Endothelial cell of umbilical vein (primary cell): ENCODE measurements at places on chromosomes 3 and 15.

DNA sequence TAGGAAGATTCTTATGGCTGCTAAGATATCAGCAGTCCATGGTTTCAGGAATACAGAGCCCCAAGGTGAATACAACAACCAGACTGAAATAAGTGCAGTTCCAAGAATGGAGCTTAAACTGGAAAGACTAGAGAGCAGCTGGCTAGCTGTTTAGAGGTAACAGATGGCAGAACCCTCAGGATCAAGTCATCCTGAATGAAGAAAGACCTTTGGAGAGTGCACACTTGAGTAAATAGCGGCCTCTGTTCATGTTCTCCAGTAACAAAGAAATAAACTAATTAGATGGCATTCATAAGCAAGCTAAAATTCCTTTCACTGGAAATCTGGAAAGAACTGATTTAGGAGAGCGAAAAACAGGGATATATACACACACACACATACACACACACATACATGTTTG, 968.4 kb downstream of the FHIT start:
- DNase-seq = no peak

DNA sequence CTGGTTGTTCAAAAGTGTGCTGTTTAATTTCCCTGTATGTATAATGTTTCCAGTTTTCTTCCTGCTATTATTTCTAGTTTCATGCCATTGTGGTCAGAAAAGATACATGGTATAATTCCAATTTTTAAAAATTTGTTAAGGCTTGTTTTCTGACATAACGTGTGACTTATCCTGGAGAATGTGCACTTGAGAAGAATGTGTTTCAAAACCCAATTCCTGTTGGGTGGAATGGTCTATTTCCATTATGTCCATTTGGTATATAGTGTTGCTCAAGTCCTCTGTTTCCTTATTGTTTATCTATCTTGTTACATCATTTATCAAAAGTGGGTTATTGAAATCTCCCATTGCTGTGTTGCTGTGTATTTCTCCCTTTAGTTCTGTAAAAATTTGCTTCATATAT, 215.4 kb downstream of the GREM1 start:
- DNase-seq = no peak

GRCh38 chr3:100525753-100526612, 33.6 kb downstream of the TMEM45A start:
- DNase-seq = no peak

GRCh38 chr3:182808041-182808770, 14.9 kb downstream of the ATP11B start:
- no peak for DNase-seq

GRCh38 chr3:36653095-36653494, 111.3 kb downstream of the DCLK3 start:
- DNase-seq = no peak

GRCh38 chr3:156811089-156811862, 14.9 kb upstream of the LEKR1 start:
- peak; percentile 64 for DNase-seq

GRCh38 chr3:7707187-7707586, 794.4 kb upstream of the LMCD1 start:
- peak; percentile 74 for DNase-seq

DNA sequence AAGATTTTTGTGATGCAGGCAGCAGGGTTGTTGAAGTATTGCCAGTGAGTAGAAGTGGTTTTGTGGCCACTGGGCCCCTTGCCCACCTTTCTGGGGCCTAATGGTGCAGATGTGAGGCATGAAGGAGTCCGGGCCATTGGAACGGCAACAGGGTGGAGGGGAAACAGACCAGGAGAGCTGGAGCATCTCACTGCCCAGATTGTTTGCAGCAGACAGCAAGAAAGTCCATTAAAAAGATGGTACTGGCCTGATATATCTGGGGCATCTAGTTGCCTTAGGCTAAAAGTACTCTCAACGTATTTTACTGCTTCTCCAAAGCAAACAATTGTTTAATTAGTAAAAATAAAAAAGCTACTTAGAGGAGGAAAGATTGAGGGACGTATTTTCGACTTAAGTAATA, 298.4 kb downstream of the SATB1 start:
- DNase-seq = no peak

GRCh38 chr3:148106062-148106461, 591.6 kb upstream of the AGTR1 start:
- DNase-seq = no peak

DNA sequence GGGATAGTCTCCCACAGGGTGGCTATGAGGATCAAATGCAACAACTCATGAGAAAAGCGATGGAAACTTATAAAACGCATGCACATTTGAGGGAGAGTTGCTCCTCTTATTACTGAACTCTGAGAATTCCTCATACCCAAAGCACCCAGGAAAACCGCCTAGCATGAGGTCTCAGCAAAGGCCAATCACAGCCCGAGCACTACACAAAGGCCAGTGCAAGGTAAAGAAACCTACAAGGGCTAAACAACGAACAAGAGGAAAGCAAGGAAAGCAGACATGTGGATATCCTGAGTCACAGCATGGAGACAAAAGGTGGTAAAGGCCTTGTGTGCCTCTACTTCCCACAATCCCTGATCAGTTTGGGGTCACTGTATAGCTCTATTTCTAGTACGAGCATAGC, 7.1 kb downstream of the RAB43 start:
- no peak for DNase-seq

- peak; percentile 90 for DNase-seq
These were observed 52.4 kb upstream of the FAM174B start for GRCh38 chr15:92707880-92708551.

DNA sequence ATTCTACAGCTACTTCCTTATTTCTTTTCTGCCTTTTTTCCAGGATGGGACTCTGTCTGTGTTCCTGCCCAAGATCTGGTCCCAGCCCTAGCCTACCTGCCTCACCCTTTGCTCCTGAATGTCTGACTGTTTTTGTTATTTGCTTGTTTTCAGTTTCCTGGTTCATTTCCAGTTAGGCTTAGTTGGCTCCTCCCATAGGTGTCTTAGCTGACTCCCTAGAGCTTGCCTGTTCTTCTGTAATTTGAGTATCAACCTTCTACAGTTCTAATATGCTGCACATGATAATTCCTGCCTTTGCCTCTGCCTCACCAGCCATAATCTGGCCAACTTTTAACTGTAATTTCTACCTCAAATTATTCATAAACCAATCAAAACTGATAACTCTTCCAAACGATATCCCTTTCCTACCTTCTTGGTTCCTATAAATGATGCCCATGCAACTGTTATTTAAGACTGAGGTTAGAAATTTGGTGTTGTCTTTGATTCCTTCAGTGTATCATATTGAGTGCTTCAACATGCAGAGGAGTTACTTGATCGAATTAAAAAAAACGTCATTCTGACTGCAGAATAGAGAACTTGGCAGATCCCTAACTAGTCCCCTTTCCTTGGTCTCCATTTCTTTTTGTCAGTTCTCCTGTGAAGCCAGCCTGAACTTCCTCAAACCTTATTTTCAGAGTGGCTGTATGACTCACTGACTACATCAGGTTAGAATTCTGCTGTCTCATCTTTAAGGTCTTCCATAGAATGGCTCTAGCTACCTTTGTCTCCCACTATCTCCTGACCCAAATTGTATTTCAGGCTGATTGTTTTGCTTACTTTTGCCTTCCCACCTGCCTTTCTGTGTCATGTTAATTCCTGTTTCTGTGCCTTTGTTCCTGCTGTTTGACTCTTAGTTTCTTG, 8.4 kb downstream of the GOLM2 start:
- DNase-seq = peak; percentile 18

- no peak for DNase-seq
These were observed 25.8 kb downstream of the OXNAD1 start for GRCh38 chr3:16290827-16291196.

- DNase-seq = no peak
These were observed 112.8 kb downstream of the NSUN3 start for GRCh38 chr3:94175677-94176076.

DNA sequence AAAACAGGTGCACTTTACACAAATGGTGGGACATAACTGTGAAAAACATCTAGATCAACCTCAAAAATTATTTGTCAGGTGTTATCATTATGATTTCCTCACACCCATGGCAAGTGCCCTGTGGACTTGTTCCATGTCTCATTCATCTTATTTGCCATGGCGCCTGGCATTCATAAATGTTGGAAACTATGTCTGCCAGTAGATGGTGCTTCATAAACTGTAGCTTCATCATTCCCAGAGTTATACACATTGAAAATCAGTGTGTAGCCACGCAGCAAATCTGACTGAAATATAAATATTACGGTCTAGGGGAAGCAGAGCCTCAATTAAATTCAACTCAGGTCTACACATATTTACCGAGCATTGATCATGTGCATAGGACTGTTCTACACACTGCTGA, 90.7 kb downstream of the IMPG2 start:
- peak; percentile 13 for DNase-seq

DNA sequence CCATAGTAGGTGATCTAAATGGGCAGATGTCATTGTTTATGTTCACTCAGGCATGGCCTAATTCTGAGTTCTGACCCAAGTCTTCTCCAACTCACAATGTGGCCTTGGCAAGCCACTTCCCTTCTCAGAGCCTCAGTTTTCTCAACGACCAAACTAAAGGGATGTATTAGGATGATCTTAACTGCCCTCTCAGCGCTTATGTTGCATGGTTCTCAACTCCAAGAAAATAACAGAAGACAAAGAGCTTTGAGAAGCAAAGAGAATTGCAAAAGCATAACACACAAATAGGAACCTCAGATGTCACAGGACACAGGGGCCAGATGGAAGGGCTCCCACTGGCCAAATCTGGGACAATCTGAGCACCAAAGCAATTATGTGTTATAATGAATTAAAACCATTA, 8.6 kb downstream of the RHCG start:
- DNase-seq = no peak

- no peak for DNase-seq
These were observed 1.7 kb upstream of the RARB start for GRCh38 chr3:25426408-25426807.

DNA sequence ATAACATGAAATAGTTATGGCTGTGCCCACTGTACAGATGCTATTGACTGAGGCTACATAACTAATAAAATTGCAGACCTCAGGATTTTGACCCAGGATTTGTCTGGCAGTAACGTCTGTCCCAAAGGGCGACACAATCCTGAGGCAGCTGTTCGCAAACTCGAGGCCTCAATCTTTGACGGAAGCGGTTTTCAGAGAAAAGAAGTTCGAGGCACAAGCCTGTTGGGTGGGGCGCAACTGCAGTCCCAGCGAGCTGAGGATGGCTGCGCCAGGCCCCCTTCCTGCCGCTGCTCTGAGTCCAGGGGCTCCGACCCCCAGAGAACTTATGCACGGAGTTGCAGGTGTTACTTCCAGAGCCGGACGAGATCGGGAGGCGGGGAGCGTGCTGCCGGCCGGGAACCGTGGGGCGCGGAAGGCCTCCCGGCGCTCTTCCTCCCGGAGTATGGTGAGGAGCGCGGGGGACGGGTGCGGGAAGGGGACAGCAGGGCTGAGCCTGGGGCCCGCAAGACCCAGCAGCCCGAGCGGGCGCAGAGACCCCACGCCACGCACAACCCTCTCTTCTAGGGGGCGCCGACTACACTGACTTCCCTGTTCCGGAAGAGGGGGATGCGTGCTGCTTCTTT, at the start of gene PARP15:
Gene PARP15 (plus strand): TSS at position 242 of the 623 bp plus-strand sequence. CDS start 18 bp downstream, at position 260.
- peak; percentile 24 for DNase-seq

GRCh38 chr3:134068429-134068828, 38.7 kb upstream of the SLCO2A1 start:
- no peak for DNase-seq

- DNase-seq = no peak
These were observed 735.6 kb downstream of the PDCD6IP start for GRCh38 chr3:34534013-34534412.

- no peak for DNase-seq
These were observed 426.7 kb downstream of the SOX2 start for GRCh38 chr3:182138393-182138792.

GRCh38 chr3:188001093-188001492, 152.9 kb upstream of the LPP start:
- no peak for DNase-seq

- DNase-seq = no peak
These were observed 81.4 kb downstream of the TM4SF4 start for GRCh38 chr3:149555927-149556326.

GRCh38 chr3:37897763-37898162, 36.1 kb downstream of the CTDSPL start:
- DNase-seq = no peak

GRCh38 chr15:89794627-89795241, 18.6 kb downstream of the MESP2 start:
- peak; percentile 95 for DNase-seq

- DNase-seq = peak; percentile 91
These were observed 160.7 kb downstream of the PDE8A start for GRCh38 chr15:85142312-85142711.

- DNase-seq = peak; percentile 23
These were observed 664 bp downstream of the PARP3 start for GRCh38 chr3:51942603-51943450.

DNA sequence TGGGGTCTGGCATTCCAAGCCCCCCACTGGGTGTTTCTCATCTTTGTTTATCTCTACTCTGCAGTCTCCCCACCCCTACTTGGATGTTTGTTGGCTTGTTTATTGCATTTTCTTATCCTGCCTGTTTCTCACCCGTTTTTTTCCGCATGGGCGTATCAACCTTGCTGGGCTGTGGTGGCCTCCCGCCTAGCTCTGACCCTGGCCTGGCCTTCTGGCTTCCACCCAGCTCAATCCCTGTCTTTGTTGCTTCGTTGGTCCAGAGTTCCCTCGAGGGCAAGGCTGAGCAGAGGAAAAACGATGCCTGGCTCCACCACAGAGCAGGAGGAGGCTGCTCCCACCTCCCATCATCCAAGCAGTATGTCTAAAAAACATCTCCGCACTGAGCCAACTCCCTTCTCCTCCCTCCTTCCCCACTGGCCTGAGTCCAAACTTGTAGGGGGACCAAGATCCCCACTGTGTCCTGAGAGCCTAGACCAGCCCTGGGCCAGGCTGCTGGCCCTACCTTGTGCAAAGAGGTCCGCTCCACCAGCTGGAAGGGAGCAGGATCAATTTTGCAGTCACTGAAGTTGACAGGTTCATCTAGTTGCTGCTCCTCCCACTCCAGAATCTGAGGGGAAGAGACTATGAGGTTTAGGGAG, 9.8 kb downstream of the CLCN2 start:
- no peak for DNase-seq

- peak; percentile 84 for DNase-seq
These were observed 36.2 kb upstream of the C3orf38 start for GRCh38 chr3:88113311-88114162.

- DNase-seq = no peak
These were observed 265.0 kb downstream of the OPA1 start for GRCh38 chr3:193857996-193858395.

DNA sequence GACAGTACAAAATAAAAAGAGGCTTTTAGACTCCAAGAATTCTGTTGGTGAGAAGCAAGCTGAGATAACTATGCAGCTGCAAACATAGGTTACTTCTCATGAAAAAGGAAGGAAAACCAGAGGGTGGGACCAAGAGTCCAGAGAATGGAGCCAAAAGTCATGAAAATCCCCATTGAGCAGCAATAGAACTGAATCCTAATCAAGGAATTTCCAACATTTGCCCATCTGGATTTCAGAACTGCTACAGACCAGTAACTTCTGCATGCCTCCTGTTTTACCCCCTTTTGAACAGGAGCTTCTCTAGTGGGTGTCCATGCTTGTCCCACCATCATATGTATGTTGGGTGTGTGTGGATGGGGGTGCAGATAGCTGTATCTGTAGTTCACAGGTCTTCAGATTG, 33.6 kb upstream of the BNC1 start:
- no peak for DNase-seq
